SW 1271 (cell line): ENCODE measurements at places on chromosomes 3 and 15.

DNA sequence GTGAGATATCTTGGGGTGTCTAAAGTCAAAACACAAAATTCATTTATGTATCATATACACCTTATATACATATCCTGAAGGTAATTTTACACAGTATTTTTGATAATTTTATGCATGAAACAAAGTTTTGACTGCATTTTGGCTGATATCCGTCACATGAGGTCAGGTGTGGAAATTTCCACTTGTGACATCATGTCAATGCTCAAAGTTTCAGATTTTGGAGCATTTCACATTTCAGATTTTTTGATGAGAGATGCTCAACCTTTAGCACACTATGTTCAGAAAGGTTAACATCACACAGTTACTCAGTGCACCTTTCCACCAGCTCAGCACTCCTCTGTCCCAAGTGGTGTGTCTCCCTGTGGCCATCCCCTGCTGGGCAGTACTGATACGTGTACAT is 37.7 kb upstream of the CPB1 start:
- DNase-seq, result no peak

- no peak for DNase-seq
Measured at GRCh38 chr15:39783244-39783820, 691 bp upstream of the FSIP1 start.

DNA sequence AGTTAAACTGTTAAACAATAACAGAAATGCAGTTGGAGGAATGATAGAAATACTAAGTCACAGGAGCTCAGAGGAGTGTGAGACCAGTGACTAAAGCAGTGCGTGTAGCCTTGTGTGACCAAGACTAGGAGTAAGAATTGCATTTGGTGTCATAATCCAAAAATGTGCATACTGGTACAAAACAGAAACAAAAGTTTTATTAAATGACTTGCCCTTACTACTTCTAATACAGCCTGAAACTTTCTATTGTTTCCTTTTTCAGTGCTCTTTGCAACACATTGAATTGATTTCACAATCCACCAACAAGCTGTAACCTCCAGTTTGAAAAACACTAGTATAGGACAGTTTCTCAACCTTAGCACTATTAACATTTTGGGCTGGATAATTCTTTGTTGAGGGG is 17.1 kb downstream of the SNX1 start:
- no peak for DNase-seq

GRCh38 chr15:70245932-70246622 is 148.4 kb upstream of the TLE3 start:
- DNase-seq, result no peak

DNA sequence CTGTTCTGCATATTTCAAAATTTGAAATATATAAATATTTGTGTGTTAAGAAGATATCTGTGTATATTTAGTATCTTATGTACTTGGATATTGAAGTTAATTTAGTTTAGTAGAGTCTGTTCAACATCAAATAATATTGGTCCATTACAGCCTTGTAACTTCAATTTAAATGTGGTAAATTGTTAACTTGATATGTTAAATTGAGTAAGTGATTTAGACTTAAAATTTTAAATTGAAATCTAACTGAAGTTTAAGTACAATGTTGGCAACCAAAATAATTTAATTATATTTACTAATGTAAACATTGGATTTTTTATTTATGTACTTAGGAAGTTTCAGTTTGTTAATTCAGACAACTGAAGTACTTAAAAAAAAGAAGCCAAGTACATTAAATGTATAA is 343.9 kb upstream of the DNAJC19 start:
- DNase-seq, result no peak

GRCh38 chr3:51686512-51687215 is 15.6 kb downstream of the TEX264 start:
- DNase-seq, result no peak

DNA sequence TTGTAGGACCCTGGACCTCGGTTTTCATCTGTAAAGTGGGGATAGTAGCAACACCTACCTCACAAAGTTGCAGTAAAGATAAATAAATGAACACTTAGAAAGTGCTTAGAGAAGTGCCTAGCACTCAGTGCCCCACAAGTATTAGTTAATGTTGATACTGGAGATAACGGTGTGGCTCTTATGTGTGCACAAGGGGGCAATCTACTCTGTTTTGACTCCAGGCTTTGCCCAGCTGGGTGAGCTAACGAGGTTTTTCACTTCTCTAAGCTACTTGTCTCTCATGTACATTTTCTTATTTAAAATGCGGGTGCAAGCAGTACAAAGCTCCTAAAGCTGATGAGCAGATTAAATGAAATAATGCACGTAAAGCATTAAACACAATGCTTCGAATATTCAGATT is 193.5 kb upstream of the ICE2 start:
- no peak for DNase-seq

GRCh38 chr3:168024537-168024941 is 71.2 kb downstream of the GOLIM4 start:
- peak; percentile 64 for DNase-seq

DNA sequence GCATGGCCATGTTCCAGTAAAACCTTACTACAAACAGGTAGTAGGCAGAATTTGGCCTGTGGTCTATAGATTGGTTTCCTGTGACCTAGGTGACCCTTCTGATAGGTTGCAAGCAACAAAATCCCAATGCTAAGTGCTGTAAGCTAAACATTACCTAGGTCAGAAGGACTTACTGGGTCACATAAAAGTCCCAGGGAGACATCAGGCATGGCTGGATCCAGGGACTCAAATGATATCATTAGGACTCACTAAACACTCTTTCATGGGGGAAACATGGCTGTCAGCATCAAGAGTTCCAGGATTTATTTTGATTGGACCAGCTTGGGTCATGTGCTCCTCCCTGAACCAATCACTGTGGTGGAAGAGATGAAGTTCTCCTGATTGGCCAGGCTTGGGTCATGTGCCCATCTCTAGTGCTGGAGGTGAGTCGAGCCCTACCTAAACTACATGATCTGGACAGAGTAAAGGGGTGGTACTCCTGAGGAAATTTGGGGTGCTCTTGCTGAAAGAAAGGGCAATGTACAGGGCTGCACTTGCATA is 16.8 kb upstream of the SLC6A1 start:
- DNase-seq, result no peak

- DNase-seq, result no peak
Measured at GRCh38 chr3:137765310-137766033, 1.4 kb downstream of the SOX14 start.

GRCh38 chr15:81160312-81161159 is 26.5 kb downstream of the CFAP161 start:
- no peak for DNase-seq

GRCh38 chr15:38521316-38521715 is 43.3 kb downstream of the RASGRP1 start:
- no peak for DNase-seq

DNA sequence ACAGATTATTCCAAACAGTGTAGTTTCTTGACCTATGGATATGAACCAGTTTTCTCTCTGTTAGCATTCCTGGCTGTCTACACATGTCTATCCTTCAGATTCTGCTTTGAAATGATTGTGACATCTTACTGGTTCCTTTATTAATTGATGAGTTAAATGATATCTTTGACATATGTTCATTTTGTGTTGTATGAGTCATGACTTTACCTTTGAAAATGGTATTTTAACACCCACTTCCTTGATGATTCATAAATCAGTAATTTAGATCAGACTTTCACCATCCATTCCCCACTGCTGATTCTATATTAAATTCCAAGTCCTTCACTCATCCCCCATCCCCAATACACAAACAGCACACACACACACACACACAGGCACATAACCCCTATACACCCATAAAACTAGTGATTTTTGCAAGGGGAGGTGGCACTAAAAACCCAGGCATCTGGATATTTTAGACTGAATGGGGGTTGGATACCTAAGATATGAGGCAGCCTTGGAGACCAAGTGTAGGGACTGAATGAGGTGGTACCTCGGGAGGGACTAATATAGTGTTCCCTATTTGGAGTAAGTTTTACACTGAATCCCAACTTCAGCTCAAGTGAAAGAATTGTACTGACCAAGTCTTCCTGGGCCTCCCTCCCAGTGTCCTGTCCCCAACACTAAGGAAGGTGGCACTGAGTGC is 9.7 kb downstream of the CCK start:
- peak; percentile 91 for DNase-seq

GRCh38 chr15:31262901-31263671 is 63.5 kb upstream of the KLF13 start:
- no peak for DNase-seq

DNA sequence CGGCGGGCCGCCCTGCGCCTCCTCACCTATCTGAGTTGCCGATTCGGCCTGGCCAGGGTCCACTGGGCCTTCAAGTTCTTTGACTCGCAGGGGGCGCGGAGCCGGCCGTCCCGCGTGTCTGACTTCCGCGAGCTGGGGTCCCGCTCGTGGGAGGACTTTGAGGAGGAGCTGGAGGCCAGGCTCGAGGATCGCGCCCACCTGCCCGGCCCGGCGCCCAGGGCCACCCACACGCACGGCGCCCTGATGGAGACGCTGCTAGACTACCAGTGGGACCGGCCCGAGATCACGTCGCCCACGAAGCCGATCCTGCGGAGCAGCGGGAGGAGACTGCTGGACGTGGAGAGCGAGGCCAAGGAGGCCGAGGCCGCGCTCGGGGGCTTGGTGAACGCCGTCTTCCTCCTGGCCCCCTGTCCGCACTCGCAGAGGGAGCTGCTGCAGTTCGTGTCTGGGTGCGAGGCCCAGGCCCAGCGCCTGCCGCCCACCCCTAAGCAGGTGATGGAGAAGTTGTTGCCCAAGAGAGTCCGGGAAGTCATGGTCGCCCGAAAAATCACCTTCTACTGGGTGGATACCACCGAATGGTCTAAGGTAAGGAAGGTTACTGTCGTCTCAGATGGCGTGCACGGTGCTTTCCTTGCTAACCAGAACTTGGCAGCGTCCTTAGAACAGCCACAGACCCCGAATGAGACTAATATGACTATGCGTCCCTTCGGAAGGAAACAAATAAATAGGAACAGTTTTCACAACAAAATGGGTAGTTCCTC is 567 bp downstream of the TICRR start:
- peak; percentile 37 for DNase-seq

DNA sequence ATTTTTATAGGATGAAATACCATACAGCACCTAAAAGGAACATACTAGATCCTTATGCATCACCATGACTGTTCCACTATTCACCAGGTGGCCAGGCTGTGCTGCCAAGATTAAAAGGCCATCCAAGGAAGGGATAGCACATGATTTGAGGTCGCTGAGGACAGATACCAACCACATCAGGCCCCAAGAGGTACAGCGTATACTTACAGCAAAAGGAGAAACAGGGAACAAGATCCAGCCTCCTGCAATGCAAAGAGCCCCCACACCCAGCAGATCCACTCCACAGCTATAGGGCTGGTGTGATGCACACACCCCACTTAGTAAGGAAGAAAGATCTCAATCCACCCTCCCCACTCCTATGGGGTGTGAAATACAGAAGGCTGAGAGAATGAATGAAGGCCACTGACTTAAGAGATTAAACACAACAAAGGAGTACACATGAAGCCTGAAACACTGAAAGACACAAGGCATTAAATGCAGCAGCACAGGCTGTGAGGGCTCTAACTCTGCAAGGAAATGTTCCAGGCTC is 32.0 kb upstream of the ZNF445 start:
- no peak for DNase-seq

DNA sequence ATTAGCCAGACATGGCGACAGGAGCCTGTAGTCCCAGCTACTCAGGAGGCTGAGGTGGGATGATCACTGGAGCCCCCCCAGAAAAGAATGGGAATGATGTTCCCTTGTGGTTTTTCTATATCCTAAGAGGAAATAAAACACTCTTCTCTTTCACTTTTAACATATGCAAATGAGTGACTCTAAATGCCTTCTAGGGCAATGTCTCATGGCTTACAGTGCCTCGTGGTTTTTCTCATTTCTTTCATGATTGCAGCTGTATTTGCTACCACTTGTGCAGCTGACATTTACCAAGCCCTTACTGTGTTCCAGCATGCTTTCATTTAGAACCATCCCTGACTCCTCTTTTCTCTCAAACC is 26.4 kb downstream of the STOML1 start:
- DNase-seq, result no peak

GRCh38 chr3:6281662-6282061 is 579.3 kb upstream of the GRM7 start:
- DNase-seq, result no peak

GRCh38 chr15:82306791-82307713 is 42.2 kb downstream of the GOLGA6L10 start:
- DNase-seq, result no peak

- no peak for DNase-seq
Measured at GRCh38 chr15:74958320-74958907, 1.8 kb upstream of the RPP25 start.

GRCh38 chr3:111745786-111746185 is 113.3 kb upstream of the PHLDB2 start:
- DNase-seq, result no peak

DNA sequence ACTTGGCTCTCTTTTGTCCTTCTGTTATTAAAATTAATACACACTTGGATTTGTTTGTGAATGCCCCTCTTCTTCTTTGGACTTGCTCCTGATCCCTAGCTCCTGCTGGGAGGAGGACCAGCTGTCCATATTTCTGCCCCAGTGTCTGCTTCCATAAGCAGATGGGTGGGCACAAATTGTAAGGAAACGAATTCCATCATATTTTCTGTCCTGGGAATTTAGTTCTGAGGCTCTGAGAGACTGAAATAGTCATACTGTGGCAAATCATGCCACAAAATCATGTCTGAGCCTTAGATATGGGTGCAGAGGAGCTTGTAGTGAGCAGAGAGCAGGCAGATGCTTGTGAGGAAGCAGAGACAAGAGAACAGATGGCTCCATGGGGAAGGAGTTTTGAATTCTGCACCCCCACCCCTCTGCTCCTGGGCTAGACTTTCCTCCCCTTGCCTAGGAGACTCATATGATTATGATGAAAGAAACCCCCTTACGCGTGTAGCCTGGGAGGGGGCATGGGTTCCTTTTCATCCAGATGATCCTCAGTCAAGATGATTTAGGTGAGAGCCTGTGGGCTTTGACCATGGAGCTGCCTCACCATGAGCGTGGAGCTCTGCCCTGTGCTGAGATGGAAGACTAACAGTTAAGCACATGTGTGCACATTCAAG is 50.6 kb downstream of the SV2B start:
- no peak for DNase-seq

GRCh38 chr3:141049681-141050080 is 1.5 kb upstream of the SPSB4 start:
- no peak for DNase-seq

DNA sequence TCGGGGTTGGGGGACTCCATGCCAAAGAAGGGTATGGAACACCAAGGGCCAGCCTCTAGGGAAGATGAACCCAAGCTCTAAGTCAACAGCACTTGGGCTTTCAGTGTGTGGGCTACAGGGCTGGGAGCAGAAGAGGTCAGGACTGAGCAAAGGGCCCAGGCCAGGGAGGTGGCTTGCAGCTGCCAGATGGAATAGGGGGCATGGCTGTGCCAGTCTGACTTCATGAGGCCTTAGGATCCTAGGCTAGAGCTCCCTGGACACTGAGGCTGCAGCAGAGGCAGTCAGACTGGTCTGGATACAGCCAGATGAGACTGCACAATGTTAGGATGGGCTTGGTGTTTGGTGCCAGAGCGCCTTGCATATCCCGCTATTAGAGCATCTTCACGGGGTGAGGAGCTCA is 3.8 kb downstream of the RASGRF1 start:
- DNase-seq, result no peak

DNA sequence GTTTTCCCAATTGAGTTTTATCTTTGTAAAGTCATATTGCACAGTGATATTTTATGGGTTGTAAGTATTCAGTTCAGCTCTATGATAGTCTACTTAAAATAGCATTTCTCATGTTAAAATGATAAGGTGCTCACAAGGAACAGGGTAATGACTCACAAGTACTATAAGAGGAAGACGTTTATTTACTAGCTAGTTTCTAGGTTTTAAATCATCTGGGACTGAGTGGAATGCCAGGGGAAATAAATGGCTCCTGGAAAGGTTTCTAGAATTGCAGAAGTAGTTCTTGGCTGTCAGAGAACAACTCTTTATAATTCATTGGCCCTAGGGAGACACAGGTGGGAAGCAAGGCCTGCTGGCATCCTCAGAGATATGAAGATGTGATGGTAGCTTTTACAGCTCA is 112.8 kb downstream of the CHDH start:
- DNase-seq, result no peak
